ENCODE measurements at places on chromosomes 2 and 18.

- DNase-seq: no peak
Measured at GRCh38 chr2:164967361-164967760, 12.0 kb upstream of the SLC38A11 start.

- DNase-seq: no peak
Measured at GRCh38 chr2:205561441-205561840, 120.9 kb upstream of the NRP2 start.

DNA sequence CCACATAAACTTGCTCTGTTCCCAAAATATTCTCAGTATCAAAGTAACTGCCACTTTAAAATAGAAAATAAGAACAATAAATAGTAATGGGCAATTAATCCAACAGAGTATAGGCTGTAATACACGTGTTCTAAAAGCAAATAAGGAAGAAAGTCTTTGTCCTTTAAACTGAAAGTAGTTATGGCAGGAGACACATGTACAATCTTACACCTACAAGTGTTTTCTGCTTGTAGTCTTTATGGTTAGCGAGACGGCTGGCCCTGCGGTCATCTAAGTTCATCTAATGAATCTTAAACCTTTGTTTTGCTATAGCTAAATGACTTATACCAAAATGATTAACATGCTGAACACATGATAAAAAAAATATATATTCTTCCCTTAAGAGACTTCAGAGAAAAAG, 32.4 kb downstream of the CYB5A start:
- DNase-seq: no peak

- peak; percentile 51 for DNase-seq
Measured at GRCh38 chr2:181953881-181954537, 31.6 kb upstream of the PPP1R1C start.

DNA sequence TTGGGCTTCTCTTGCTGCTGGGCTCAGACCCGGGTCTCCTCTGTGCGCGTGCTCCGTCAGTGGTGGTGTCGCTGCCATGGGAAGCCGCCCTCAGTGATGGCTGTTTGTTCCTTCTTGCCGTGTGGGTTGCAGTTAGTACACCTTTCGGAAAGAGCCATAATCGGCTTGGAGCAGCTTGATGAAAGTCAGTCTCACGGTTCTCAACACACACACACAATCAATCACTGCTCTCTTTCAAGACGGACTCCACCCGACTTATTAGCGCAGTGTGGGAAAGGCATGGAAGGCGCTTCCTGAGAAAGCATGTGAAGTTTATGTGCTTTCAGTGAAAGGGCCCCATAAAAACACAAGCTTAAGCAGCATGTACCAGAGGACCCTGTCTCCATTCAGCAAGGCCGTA, 64.1 kb downstream of the SOX11 start:
- DNase-seq: no peak

DNA sequence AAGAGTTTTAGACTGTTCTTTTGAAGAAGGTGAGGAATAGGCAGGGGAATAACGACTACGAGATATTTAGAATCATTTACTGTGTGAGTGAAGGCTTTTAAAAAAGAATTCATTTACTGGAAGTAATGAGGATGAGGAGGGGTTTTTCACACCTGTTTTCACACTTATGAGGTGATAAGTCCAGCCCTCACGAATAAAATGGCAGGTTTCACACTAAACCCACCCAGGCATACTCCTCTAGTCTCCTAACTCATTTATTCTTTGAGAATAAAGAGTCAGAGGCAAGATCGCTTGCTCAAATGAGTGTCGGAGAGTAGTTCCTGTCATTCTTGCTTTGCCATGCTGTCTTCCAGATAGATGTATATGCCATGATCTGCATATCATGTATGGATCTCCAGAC, 79.0 kb upstream of the ZEB2 start:
- no peak for DNase-seq

DNA sequence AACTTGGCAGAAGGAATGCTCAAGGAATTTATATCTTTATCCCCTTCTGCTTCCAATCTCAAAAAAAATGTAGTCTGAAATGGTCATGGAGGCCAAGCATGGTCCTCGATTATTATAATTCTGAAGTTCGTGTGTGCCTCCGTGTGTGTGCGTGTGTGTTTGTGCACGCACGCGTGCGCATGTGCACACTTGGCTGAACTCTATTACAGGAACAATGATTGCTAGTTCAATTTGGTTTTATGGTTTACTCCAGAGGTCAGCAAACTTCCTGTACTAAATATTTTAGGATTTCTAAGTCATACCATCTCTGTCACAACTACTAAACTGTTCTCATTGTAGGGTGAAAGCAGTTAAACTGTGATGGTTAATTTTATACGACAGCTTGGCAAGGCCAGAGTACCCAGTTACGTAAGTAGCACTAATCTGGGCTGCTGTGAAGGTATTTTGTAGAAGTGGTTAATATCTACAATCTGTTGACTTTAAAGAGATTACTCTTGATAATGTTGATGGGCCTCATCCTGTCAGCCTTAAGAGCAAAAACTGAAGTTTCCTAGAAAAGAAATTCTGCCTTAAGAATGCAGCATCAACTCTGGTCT, 5.8 kb upstream of the MARCHF7 start:
- no peak for DNase-seq

DNA sequence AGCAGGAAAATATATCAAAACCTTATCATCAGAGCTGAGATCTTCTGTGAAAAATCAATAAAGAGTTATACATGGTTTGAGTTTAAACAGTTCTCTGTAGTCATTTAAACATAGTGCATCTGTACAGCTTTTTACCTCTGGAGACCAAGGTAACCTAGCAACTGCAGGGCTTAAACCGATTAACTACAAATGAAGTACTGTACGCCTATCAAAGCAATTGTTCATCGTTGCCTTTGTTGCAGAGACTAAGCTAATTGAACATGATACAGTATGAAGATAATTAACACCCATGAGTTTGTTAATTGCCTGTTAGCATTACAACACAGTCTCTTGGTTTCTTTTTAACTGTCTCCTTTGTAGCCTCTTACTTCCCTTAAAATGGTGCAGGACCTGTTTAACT, 147.9 kb downstream of the LNPK start:
- no peak for DNase-seq

DNA sequence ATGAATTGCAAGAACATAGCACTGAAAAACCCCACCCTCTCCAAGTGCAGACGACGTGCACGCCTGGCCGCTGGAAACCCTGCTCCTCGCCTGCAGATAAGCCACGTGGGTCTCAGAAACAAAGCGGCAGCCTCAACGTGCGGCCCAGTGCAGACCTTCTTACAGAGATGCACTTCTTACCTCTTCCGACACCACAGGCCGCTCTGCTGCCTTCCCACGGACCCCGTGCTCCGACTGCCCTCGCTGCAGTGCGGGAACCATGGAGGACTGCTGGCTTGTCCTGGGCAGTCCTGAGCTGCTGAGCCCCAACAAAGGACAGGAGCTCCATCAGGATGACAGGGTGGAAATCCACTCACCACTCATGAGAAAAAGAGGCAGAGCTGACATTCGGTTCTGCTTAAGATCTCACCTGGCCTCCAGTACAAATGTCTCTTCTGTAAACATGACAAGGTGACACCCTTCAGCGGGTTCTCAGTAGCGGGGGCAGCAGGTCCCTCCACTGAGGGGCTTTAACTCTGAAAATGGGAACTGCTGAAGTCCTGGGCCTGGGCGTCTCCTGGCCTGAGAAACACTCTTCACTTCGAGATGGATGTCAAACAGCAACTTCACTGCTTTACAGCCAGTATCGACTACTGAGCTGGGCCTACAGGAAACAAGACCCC, 6.2 kb downstream of the COPS9 start:
- no peak for DNase-seq

GRCh38 chr2:84450288-84451227, 8.5 kb downstream of the SUCLG1 start:
- no peak for DNase-seq

DNA sequence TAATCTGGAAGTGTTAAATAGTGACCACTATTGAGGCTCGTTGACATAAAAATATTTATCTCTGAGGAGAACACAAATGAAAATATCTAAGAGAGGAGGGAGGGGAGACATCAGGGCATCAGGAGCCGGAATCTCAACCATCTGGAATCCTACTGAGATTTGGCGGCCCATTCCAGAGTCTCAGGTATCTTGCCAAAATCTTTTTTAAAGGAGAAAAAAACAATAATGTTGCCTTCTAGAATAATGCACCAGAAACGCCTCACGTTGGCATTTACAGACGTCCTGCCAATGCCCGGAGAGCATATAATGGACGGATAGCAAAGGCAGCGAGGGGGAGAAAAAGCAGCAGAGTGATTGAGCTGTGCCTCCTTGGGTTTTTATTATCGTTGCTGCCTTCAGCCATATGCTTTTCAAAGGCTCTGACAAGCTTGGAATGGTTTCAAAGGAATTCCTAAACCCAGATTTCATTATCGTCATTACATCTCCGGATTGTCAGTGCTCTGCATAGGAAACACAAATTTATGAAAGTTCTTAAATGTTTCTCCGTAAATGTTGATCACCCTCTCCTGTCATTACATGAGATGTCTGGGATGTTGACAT, 30.9 kb upstream of the EGR4 start:
- no peak for DNase-seq

DNA sequence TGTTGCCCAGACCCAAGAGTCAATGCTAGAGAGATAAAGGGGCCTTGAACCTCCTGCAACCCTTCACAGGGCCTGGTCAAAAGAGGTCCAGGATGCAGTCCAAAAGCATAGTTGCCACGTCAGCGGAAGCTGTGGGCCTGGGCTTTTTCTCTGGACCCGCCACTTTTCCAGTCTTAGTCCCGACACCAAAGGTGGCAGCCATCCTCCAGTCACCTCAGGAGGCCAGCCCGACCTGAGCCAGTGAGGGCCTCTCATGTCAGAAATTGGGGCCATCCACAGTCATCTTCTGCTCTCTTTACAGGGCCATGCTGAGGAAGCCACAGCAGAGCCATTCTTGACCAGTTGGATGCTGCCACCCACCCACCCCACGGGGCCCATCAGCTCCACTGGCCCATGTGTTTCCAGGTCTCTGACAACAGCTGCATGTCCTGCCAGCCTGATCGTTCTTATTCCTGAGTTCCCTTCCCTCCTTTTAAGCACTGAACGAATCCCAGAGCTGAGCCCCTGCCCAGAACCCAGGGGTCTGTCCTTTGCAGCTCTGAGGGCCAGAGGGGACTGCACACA, 34.1 kb upstream of the KLHL29 start:
- no peak for DNase-seq

DNA sequence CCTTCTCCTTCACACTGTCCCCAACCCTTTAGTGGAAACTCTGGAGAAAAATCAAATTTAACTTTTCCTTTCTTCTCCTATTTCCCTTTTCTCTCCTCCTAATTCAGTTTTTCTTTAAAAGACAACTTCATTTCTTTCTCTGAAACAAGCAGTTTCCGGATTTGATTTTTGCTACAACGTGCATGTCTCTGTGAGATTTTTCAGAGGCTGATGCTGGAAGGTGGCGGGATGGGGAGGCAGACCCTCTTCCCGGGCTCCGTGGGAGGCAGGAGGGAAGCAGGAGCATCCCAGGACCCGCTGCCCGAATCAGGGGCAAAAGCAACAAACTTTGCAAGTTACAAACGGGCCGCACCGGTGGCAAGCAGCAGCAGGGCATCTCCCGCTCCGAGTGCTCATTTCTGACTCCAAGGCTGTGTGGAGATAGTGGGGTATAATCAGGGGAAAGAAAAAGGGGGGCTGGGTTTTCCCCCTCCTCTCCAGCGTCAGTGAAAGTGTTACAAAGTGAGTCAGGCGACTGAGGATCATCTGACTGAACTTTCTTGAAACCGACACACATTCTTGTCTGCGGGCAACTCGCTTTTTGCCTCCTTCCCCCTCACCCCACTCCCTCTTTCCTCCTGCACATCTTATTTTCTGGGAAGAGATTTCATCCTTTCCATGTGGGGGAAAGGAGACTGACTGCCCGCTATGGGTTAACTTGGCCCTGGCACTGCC, 6.4 kb downstream of the ZEB2 start:
- no peak for DNase-seq

DNA sequence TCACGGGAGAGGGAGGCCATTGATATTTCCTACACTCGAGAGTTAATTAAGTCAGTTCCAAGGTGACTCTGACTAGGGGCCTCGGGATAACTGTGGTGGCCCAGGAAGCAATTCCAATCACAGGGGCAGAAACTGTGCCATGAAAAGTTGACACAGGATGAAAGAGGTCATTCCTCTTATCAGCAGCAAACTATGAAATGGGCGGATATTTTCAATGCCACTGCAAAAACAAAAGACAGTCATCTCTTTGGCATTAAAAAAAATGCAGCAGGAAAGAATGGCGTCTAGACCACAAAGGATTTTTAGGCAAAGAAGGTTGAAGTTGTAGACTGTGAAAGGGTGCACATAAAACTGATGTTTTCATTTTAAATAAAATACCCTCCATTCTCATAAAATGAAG, 50.0 kb downstream of the TGIF1 start:
- DNase-seq: no peak

DNA sequence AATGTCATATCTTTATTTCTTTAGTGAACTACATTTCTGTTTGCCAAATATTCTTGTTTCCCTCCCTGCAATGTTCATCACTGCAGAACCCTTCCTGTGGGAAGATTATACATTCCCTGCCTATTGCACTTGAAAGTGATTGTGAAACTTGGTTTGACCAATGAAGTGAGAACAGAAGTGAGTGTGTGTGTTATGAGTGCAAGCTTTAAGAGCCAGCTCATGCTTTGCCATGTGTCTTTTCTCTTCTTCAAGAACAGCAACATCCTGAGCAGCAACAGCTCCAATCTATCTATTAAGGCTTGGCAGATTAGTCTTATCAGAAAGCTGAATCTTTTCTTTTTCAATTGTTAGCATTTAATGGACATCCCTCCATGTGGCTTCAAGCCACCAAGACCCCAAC, 42.0 kb upstream of the UBE2E3 start:
- no peak for DNase-seq

DNA sequence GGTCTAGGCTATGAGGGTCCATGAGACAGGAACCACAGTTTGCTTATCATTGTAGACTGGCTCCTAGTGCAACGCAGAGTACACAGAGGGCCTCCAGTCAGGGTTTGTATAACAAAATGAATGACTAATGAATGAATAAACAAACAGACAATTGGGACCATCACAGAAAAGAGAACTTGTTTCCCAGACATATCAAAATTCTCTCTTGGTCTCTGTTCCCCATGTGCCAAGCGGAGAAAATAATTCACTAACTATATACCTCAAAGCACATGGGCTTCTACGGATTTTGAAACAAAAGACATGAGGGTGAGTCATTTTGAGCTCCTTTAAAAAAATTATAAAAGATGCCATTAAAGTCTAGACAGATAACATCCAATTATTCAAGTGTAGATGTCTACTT, 28.0 kb downstream of the INO80C start:
- no peak for DNase-seq

GRCh38 chr2:40741532-40741931, 289.6 kb upstream of the SLC8A1 start:
- DNase-seq: no peak

GRCh38 chr2:46735108-46735691, 180.4 kb downstream of the MCFD2 start:
- DNase-seq: no peak

GRCh38 chr18:58140387-58141325, 96.6 kb downstream of the NEDD4L start:
- DNase-seq: no peak

- no peak for DNase-seq
Measured at GRCh38 chr2:32812316-32812715, 134.4 kb upstream of the LTBP1 start.

GRCh38 chr2:36667931-36668330, 28.6 kb upstream of the VIT start:
- no peak for DNase-seq

Measured in effector memory CD8-positive, alpha-beta T cell (primary cell).